ENCODE measurements at places on chromosomes 5 and 9.
A peak's percentile ranks its signal among the peaks of the same experiment; 100 is the strongest.

GRCh38 chr5:150780816-150781221 lies 2.3 kb downstream of the SMIM3 start:
- peak; percentile 45 for DNase-seq

GRCh38 chr9:75053869-75054268 lies 25.8 kb upstream of the CARNMT1 start:
- no peak for DNase-seq

DNA sequence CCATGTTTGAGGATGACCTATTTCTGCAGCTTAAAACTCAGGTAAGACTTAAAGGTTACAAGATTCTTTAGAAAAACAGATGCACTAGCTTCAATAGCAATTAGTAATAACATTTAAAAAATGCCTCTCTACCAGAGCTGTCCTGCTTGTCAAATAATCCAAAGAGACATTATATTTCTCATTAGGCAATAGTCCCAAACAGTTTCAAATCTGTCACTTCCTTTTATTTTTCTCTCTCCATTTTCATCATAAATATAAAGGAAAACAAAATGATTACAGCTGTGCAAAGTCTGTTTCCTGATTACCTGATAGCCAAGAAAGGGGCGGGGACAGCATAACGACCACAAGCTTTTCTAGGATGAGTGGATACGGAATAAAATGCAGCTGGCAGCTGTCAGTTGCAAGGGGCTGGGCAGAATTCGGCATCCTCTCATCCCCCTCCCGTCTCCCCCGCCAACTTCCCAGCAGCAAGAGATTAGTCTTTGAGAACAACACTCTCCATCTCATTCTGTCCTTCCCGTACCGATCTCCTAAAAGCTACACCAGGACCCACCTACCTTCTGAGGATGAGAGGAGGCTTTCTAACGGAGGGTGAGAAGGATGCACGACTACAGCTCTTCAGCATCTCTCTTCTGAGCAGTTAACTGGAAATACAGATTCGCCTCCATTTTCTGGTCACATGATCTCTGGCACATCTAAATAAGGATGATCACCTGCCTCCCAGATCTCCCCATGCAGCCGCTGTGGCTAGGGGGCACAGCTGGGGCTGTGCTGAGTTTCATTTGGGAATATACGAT lies 72.5 kb upstream of the PCA3 start:
- no peak for DNase-seq

DNA sequence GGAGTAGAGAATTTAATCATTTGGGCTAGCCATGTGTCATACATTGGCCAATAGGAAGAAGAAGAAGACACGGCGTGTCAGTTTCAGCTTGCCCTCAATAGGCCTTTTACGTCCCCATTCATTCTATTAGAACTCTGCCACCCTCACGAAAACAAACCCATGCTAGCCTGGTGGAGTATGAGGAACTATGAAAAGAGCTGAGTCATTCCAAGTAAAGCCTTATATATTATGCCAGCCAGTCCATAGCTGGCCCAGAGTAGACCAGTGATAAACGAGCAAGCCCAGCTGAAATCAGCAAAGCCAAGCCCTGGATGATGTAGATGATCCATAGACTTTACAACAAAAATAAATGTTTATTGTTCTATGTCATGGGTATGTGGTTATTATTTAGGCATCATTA lies 895.1 kb downstream of the TLE1 start:
- DNase-seq: no peak

DNA sequence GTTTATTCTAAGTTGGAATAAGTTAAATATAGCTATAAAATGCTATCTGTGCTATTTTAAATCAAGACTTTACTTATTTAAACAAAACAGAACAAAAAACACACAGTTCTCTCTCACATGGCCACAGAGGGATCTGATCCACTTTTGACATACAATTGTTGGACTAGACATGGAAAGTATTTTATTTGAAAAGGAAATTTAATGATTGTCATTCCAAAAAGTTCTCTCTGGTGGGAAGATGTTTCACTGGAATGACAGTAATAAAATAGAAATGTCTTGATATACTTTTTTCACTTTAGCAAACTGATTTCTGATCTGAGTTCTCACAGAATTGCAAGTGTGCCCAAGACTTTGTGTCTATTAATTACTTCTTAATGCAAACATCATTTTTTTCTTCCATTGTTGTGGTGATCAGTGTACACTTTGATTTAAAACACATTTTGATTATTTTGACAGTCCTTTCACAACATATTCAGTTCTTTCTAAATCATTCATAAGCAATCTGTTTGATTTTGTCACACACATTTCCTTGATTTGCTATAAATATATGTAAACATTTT lies 30.1 kb upstream of the MINAR2 start:
- no peak for DNase-seq

GRCh38 chr5:160749682-160750081 lies 102.3 kb downstream of the ATP10B start:
- no peak for DNase-seq

- no peak for DNase-seq
Measured at GRCh38 chr5:147830035-147830434, 1.4 kb downstream of the SPINK1 start.

- DNase-seq: peak; percentile 21
Measured at GRCh38 chr5:39427229-39427628, 2.4 kb upstream of the DAB2 start.

- DNase-seq: no peak
Measured at GRCh38 chr9:4530375-4530774, 40.1 kb downstream of the SLC1A1 start.

- DNase-seq: no peak
Measured at GRCh38 chr9:129289131-129289731, 111.2 kb upstream of the IER5L start.

DNA sequence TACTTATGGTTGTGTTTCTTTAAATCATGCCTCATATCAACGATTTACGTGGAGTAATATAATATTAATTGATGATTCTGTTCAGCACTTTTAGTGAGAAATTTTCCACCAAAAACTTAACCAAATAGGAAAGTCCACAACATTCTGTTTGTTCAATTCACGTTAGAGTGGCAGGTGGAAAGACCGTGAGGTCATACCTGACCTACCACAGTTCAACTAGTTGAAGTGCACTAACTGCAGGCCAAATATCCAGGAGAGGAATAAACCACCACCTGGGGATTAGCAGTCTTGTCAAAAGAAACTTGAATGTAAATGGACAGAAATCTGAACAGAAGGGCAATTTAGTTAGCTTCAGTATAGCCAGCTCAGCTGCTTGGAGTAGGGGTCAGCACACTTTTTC lies 577.7 kb downstream of the KIF4B start:
- DNase-seq: no peak

Data from H4 (cell line).